ENCODE measurements at places on chromosomes 2 and 18.

DNA sequence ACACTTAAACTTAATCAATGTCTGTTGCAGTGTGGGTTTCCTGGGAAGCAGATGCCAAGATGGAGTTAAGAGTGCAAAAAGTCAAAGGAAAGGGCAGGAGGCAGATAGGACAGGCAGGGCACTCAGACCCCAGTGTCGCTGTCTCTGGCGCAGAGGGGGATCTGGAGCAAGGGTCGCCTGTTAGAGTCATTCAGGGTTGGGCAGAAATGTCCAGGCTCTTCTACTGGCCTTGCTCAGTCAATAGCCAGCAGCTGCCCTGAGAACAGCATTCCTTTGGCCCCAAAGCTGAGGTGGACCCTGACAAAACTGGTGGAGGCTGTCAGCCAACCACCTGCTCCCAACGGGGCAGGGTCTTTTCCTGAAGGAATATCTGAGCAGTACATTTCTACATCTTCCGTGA, 97.1 kb upstream of the SLC66A3 start:
- no peak for DNase-seq

- DNase-seq = no peak
Observed at GRCh38 chr18:10923551-10924070, 225.8 kb downstream of the PIEZO2 start.

GRCh38 chr2:86066915-86067314, 38.8 kb downstream of the POLR1A start:
- DNase-seq = no peak

DNA sequence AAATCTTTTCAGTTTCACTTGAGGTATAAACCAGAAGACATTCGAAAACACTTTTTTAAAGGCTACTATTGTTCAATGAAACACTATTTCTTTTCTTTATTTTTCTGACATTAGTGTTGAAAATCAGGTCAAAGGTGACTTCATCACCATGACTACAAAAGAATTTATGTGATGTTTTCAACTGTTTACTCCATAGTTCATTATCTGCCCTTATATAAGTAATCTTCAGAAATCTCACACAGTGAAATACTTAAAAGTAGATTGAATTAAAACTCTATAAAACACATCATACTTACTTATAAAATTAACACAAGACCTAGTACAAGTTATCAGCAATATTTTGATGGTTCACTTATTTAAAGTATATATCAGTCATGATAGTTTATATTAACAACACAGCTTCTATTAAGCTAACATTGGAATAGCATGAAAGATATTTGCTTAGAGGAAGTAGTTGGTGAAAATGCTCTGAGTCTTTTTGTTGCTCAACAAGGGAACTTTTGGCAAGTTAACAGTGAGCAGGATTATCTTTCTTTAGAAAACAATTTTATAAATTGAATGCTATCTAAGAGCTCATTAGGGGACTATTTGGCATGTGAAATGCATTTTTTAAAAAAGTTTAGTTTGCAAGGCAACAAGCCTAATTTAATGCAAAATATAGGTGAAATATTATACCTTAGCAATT, 60.8 kb downstream of the MC4R start:
- no peak for DNase-seq

DNA sequence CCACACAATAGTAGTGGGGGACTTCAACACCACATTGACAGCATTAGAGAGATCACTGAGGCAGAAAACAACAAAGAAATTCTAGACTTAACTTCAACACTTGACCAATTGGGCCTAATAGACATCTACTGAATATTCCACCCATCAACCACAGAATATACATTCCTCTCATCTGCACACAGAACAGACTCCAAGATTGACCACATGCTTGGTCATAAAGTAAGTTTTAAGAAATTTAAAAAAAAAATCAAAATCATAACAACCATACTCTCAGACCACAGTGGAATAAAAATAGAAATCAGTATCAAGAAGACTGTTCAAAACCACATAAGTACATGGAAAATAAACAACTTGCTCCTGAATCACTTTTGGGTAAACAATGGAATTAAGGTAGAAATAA, 9.0 kb upstream of the FLACC1 start:
- no peak for DNase-seq

Measured in T-helper 2 cell (primary cell).